T-helper 17 cell (primary cell): ENCODE measurements at places on chromosomes 12 and 14.

DNA sequence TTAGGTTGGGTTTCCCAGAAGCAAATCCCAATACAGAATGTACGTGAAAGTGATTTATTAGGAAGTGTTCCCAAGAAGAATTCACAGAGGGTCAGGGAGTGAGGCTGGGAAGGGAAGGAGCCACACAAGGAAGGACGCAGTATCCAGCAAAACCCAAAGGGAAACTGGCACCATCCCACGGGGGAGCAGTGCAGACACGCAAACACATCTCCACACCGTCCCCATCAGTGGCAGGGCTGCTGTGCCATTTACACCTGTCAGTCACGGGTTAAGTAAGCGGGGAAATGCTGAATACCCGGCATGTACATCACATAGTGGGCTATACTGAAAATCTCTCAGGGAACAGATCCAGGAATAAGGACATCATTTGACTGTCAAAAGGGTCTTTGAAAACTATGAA is 93.9 kb downstream of the SLC38A1 start:
- no peak for DNase-seq

DNA sequence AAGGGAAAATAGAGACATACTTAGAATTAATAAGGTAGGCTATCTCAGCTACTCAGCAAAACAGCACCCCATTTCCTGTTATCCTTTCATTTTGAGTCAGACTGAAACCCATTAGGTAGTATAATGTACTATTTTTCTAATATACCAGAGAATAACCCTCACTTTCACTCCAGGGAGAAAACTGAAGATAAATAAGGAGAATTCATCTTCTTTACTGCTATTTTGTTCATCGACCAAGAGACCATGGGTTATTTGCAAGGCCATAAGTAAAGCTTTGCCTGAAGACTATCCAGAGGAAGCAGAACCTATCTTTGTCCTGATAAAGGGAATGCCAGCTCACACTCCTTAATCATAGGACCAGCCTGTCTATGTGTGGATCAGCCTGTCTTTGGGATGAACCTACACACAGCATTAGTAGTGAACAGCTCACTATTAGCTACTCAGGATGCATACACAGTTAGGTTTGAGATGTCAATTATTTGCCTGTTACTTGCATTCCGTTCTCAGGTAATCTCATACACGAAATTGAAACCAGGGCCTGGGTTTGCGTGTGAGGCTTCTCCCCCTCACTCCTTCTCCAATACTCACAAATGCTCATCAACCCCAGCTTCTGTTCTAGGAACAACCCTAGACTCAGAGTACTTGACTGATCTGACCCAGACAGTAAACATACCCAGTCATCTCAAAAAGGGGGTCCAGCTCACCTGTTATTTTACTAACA is 124.4 kb downstream of the DAD1 start:
- no peak for DNase-seq

GRCh38 chr14:81765651-81766275 is 232.1 kb upstream of the SEL1L start:
- no peak for DNase-seq

GRCh38 chr12:53207042-53207441 is at the start of gene ITGB7:
TSS of gene ITGB7 (minus strand) at chr12:53207251. CDS start at chr12:53200443, 6,808 bp downstream.
- peak; percentile 48 for DNase-seq

DNA sequence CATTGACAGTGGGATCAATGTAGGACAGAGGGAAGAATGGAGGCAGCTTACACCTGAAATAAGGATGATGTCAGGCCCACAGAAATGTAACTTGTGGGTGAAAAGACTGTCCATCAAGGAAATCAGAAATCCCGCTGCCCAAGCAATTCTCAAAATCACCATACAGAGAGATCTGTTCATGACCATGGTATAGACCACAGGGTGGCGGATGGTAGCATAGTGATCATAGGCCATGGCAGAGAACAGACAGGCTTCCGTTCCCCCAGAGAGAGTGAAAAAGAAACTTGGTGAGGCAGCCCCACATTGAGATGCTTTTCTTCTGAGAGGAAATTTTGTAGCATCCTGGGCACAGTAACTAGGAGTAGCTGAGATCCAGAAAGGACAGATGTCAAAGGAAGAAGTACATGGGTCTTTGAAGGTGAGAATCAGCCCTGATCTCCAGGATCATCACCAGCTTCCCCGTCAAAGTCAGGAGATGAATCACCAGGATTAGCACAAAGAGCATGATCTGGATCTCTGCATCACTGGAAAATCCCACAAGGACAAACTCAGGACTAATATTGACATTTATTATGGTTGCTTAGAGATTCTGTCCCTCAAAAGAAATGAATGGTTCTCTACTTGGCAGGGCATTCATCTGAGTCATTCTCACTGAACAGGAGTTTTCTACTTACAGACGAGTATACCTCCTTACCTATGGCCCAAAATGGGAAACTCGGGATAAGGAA is 5.5 kb upstream of the ZNF641 start:
- DNase-seq: no peak

- DNase-seq: no peak
These were observed 298.1 kb upstream of the RTL1 start for GRCh38 chr14:101201535-101202151.

DNA sequence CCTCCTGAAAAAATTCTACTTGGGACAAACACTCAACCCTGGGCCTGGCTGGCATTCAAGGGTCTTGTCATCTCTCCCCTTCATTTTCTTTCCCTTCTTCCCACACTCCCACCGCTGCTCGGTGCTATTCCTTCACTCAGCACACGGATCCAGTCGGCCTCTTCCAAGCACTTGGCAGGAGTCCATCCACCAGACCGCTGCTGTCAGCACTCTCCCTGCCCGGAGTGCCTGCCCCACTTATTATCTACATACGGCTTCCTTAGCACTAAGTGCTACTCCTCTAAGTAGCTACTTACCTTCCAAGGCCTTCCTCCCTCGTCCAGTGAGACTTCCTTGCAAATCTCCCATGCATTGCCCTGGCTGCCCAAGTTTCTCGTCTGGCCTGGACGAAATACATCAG is 29.8 kb downstream of the CALM1 start:
- DNase-seq: no peak
